ENCODE measurements at places on chromosomes 4 and X.
A peak's percentile ranks its signal among the peaks of the same experiment; 100 is the strongest.

DNA sequence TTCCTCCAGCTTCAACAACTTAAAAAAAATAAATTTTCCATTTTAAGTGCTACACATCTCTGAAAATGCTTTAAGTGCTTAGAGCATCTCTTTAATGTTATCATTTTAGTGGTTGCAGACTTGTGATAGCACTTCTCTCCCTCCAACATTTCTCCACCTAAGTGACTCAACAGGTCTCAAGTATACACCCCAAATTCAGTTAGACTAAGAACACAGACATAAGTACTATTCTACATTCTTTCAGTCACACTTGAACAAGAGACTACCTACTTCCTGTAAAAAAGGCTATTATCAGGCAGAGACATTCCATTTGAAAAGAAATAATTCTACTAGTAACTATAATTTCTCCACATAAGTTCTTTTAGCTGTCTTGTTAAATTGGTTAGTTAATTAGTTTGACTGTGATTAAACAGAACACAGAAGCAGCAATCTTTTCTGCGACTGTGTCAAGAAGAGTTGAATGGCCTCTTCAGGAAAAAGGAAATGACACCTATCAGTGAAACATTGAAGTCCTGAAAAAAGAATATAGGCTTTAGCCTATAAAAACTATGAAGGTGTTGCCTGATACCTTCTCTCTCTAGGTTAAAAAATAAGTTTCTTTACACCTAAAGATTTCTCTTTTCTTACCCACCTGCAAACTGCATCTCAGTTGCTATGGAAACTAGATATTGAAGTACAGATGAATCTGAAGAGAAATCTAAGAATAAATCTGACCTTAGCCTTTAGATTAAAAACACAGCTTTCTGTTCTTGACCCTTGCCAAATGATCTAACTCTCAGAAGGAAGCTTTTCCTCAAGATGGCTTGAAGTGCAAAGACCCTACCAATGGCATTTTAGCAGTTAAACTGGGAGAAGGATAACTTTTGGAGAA, 18.0 kb downstream of the NAF1 start:
- DNase-seq = no peak

- no peak for DNase-seq
Measured at GRCh38 chr4:102578819-102579218, 77.7 kb downstream of the NFKB1 start.

- DNase-seq = no peak
Measured at GRCh38 chr4:6953751-6954380, 44.2 kb downstream of the TBC1D14 start.

- DNase-seq = no peak
Measured at GRCh38 chr4:23097251-23097650, 404.5 kb downstream of the GBA3 start.

DNA sequence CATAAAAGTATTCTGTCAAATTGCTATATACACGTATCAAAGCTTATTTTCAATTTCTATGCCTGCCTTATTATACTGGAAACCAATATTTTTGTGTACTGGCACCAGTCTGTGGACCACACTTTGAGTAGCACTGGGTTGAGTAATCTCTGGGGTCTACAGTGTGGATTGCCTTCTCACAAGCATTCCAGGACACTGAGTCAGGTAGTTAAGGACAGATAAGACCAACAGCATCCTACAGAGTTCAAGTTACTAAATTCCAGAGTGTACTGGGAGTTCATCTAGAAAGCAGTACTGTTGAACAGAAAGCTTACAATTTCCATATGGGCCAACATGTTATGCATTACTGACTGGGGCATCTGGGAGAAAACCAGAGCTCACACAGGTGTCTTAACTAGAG, 61.8 kb downstream of the VMA21 start:
- no peak for DNase-seq

- DNase-seq = no peak
Measured at GRCh38 chrX:71930298-71930697, 19.7 kb downstream of the NHSL2 start.

- no peak for DNase-seq
Measured at GRCh38 chr4:153499005-153499404, 32.8 kb downstream of the TMEM131L start.

DNA sequence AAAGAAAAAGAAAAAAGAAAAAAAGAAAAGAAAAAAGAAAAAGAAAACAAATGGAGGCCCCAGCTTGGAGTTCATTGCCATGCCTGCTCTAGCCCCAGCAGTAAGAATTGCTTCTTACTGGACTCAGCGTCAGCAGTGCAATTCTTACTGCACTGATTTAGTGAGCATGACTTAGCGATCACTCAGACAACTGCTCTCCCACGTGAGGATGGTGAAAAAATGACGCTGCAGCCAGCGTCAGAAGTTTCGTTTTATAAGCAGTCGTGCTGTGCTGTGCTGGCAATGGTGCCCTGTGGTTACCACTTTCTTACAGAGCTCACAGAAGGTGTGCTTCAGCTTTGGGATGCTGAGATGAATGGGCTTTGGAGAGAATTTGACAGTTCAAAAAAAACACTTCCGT, 68.3 kb upstream of the DDX3X start:
- no peak for DNase-seq

DNA sequence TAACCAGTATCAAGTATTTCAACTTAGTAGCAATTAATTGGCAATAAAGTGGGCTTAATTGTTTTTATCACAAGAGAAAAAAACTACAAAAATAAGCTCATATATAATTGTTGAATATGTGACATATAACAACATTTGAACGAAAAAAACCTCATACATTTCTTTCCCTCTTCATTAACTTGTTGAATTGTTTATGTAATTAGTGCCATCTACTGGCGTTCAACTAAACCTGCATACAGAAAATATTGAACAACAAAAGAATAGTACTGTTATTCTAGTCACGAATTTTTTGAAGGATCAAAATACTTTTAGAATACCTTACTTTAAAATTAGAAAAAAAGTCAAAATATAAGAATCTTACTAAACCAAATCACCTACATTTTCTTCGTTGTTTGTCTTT, 586.5 kb upstream of the FTHL17 start:
- no peak for DNase-seq

- DNase-seq = no peak
Measured at GRCh38 chr4:42331914-42332368, 65.3 kb upstream of the SHISA3 start.

- no peak for DNase-seq
Measured at GRCh38 chr4:187396106-187396505, 599.5 kb upstream of the ZFP42 start.

DNA sequence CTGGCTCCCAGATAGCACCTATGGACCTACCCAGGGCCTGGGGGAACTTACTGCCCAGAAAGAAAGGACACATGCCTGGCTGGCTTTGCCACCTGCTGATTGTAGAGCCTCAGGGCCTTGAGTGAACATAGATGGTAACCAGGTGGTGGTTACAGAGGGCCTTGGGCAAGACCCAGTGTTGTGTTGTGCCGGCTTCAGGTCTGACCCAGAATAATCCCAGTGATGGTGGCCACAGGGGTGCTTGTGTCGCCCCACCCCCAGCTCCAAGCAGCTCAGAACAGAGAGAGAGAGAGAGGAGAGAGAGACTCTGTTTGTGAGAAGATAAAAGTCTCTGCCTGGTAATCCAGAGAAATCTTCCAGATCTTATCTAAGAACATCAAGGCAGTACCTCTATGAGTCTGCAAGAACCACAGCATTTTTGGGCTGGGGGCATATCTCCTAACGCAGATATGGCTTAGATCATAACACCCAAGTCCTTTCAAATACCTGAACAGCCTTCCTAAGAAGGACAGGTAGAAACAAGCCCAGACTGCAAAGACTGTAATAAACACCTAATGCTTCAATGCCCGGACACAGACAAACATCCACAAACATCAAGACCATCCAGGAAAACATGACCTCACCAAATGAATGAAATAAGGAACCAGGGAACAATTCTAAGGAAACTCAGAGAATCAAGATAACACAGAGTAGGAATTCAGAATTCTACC, 16.3 kb upstream of the RP2 start:
- no peak for DNase-seq

- no peak for DNase-seq
Measured at GRCh38 chr4:176945334-176945733, 152.6 kb upstream of the VEGFC start.

DNA sequence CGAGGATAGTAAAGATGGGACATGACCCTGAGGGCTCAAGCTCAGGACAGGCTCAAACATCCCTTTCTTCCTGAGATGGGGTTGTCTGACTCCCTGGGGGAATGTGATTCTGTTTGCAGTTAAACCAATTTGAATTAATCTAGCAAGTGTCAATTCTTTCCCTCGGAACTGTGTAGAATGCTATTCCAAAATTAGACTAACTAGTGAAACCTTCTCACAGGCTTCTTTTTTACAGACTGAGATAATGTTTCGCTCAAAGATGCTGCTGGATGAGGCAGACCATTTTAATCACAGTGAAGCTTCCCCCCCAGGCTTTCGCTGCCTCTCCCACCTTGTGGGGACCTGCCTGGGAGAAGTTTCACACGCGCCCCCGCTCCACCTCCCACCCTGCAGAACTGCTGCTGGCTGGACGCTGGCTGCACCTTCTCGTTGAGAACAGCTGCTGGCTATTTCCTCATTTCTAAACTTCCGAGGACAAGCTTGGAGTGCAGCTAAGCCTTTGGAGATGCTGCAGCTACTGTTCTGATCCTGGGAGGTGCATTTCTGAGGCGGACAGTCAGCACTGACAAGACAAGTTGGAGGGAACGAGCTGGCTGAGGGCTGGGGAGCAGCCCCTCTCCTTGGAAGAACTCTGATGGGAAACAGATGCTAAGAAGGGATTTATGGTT, 297.8 kb downstream of the RAPGEF2 start:
- no peak for DNase-seq

DNA sequence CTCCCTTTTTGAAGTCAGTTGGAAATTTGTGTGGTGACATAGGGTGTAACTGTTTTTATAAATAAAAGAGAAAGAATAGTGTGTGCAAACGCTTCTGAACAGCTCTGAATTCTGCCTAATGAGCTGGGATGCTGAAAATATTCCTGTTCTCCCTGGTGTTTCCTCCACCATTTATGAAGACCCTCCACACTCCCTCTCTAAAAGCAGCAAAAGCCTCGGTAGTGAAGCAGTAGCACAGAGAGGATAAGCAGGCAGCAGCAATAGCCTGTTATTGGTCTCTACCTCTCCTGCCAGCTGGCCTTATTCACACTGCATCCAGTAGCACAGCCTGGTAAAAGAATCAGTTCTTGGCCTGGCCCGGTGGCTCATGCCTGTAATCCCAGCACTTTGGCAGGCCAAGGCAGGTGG, 406.1 kb downstream of the IQCM start:
- DNase-seq = no peak

DNA sequence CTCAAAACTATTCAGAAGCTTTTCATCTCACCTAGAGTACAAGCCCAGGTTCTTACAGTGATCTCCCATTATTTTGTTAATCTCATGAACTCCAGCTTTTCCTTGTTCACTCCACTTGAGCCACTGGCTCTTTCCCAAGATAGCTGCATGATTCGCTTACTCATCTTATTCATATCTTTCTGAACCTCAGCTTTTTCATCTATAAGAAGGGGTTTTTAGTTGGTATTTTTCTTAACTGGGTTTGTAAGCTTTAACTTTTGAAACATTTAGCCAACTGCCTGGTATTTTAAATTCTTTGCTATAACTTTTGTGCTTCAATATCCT, 24.0 kb downstream of the GIMD1 start:
- no peak for DNase-seq

- no peak for DNase-seq
Measured at GRCh38 chr4:70359115-70359661, 1.4 kb upstream of the SMR3A start.

GRCh38 chr4:176479767-176480166, 160.0 kb downstream of the SPCS3 start:
- no peak for DNase-seq

DNA sequence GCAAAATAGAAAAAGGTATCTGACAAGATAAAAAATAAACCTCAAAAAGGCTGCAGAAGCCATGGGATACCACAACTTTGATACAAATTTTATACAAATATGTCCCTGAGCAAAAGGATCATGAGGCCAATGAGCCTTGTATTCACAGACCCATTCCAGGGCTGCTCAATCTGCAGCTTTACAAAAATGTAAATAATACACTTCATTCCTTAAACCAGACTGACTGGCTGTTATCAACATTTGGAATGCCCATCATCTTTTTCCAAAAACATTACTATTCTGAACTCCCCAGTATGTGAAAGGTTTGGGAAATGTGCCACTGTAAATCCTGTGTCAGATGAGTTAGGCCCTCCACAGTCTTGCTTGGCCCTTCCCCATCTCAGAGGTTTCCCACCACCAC, 25.5 kb downstream of the SCARB2 start:
- no peak for DNase-seq

DNA sequence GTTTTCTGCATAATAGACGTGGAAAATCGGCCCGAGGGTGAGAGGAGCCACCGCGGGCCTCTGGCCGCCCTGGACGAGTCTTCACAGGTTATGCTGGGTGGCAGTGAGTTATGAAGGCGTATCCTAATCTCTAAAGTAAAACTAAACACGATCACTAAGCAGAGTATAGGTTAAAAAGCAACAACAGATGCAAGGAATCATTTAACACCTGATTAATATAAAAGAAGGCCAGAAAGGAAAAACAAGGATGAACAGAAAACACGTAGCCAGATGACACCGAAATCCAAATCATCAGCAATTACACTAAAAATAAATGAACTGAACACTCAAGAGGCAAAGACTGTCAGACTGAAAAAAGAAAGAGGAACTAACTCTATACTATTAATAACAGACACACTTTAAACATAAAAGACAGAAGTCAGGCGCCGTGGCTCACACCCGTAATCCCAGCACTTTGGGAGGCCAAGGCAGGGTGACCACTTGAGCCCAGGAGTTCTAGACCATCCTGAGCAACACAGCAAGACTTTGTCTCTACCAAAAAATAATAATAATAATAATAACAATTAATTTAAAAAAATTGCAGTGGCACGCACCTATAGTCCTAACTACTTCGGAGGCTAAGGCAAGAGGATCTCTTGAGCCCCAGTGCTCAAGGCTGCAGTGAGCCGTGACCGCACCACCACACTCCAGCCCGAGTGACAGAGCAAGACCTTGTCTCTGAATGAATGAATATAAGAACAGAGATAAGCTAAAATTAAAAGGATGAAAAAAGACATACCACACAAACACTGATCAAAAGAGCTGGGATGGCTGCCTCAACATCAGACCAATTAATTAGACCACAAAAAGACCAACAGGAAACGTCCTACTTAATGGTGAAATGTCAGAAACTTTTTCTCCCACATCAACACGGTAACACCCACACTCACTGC, 30.0 kb downstream of the CTBP1 start:
- DNase-seq = peak; percentile 61

GRCh38 chr4:126890994-126891393, 741.8 kb upstream of the INTU start:
- no peak for DNase-seq

- no peak for DNase-seq
Measured at GRCh38 chr4:173442223-173442932, 43.5 kb upstream of the SCRG1 start.

DNA sequence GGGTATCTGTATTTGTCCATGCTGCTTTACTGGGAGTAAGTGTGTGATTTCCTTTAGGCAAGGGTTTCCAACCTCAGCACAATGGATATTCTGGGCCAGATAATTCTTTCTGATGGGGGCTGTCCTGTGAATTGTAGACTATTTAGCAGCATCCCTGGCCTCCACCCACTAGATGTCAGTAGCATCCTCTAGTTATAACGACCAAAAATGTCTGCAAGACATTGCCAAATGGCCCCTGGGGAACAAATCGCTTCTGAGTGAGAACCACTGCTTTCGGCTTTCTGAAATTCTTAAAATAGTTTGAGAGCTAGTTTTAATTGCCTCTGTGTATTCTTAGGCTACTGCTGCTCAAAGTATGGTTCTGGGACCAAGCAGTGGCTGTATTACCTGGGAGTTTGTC, 81.2 kb upstream of the GPM6B start:
- no peak for DNase-seq
